IPS DF 6.9 (cell line): ENCODE measurements at places on chromosomes 7 and 10.
A peak's percentile ranks its signal among the peaks of the same experiment; 100 is the strongest.

DNA sequence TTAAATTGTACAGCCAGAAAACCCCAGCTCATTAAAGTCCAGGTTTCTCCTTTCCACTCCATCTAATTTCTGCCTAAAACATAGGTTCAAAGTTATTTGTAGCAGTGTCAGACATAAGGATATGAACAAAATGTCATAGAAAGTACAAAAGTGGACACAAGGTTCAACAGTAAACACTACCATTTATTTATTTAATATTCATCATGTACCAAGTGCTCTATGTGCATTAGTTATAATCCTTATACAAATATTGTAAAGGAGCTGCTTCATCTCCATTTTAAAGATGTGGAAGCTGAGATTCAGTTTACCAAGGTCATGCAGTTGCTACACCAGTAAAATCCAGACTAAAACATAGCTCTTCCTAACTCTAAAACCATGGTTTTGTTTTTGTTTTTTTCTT lies 52.0 kb upstream of the CDK1 start:
- no peak for DNase-seq

DNA sequence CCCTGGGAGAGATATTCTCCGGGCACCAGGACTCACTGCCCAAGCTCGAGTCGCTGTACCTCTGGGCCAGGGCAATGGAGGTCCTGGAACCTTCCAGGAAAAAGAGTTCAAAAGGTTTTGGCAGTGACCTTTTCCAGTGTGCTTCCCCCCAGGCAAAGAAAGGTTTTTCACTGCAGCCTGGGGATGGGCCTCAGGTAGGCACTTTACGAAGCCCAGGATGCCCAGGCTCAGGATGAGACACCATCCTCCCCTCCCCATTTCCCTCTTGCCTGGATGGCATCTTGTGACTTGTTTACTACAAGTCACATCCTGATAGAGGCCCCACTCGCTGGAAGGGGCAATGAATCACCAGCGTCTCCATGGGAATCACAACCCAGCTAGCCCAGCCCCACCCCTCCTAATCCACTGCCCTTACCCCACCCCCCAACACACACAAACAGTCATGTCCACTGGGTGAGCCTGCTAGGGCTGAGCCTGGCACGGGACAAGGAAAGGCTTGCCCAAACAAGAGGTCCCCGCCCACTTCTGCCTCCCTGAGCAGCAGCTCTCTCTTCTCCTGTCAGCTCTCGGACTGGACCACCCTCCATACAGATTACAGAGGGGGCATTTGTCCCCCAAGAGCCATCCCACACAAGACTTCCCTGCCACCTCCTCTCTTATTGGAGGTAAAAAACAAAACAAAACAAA lies 93.8 kb upstream of the SMNDC1 start:
- DNase-seq, result no peak

- DNase-seq, result peak; percentile 45
Measured at GRCh38 chr10:60732807-60733516, 45.3 kb upstream of the CDK1 start.

- DNase-seq, result no peak
Measured at GRCh38 chr10:31321396-31321941, 2.5 kb downstream of the ZEB1 start.

DNA sequence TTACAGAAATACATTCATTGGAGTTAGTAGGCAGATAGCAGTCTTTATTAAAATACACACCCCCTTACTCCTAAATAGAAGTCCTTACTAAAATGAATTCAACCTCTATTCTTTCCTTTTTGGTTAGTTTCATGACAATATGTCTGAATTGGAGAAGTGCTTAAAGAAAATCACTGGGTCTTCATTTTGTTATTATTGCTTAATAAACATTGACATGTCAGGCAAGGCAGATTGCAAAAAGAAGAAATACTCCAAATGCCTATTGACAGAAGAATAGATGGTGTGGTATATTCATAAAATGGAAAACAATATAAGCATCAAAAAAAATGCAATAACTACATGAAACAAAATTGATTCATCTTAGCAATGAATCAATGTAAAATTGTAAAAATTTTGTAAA lies 135.5 kb downstream of the TMEM26 start:
- no peak for DNase-seq
